ENCODE measurements at places on chromosomes 12 and 14.

DNA sequence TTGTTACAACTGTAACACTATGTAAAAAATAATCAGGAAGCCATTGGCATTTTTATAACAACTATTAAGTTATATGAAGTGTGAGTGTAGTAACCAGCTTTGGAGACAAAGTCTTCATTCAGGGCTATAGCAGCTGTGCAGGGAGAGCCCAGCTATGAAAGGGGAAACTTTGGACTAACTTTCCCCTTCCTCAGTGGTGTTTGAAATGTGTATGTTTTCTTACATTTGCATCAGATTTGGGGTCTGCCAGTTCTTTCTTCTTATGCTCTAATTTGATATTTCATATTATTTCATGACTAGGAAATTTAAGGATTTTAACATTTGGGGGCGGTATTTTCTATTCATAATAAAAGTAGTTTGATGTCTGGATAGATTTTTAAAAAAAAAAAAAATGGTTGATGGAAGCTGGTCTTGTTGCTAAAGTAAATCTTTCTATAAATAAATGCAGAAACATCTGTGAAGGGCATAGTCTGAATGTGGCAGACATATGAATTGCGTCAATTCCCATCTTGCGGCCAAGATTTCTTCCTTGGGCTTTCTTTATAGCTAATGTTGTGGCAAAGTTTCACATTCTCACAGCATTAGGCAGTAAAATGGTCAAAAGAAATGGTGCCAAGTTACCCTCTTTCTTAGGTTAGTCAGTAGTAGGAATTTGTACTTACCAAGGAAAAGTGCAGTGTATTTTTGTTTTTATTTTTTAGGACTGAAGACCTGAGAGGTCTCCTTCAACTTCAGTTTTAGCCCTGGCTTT is 35.6 kb downstream of the RASSF8 start:
- no peak for DNase-seq

DNA sequence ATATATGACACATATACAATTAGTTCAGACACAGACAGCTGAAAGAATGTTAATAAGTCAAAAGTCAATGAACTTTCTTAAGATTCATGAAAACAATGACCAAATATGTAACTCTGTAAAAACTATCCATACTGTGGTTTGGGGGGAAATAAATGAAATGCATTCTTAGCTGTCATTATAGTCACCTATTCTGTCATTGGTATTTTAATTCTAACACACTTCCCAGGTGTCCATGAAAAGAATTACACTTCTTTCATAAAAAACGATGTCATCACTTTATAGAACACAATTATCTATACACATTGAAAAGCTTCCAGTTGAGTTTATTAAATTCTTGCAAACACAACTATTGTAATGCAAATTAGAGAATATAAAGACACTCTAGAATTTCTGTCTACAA is 35.8 kb downstream of the PPFIA2 start:
- no peak for DNase-seq

- DNase-seq: no peak
Measured at GRCh38 chr14:33040372-33041140, 101.9 kb downstream of the NPAS3 start.

DNA sequence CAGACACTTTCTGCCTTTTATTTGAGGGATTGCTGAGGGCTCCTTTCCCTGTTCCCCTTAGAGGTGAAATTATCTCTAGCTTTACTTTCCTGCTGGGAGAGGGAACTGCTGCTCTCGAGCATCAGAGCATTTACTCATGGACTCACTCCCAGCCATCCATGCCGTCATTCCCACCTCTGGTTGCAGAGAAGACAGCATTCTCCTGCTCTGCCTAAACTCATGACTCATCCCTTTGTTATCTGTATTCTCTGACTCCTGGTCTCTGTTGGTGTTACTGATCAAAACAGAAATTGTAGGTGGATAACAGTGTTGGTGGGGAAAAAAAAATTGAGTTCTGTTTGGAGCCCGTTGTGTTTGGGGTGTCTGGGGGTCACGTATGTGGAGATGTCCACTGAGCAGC is 159.3 kb downstream of the TTC8 start:
- DNase-seq: no peak

DNA sequence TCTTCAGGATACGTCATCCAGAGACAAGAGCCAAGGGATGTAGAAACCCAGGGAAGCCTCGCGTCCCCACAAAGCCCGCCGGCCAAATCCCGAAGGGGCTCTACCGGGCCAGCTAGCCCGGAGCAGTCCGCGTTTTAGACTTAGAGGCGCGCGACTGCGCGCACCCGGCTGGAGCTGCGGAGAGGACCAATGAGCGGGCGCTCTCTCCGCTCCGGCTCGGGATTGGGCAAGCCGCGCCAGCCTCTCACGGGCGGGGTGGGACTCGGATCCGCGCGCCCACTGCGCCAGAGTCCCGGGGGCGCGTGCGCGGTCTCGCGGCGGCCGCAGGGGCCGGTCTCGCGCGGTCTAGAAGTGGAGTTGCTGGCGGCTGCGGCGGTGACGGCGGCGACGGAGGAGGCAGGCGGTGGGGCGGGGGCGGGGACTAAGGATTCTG is 241 bp upstream of the PALS1 start:
- DNase-seq: peak; percentile 86

DNA sequence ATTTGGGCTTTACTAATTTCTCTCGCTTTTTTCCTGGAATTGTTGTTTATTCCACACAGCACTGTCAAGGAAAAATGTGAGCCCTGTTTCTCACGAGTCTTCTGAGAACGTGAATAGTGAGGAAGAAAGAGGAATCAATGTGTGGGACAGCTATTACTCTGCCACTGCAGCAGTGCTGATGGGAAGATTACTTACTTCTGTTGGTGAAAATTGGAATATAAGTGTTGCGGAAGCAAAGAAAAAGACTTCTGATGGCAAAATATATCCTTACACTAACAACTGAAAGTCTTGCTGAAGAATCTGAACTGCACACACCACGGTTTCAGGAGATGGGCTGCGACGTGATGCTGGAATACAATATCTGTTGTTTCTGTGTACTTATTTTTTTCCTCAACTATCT is 884.2 kb downstream of the AACS start:
- DNase-seq: no peak

DNA sequence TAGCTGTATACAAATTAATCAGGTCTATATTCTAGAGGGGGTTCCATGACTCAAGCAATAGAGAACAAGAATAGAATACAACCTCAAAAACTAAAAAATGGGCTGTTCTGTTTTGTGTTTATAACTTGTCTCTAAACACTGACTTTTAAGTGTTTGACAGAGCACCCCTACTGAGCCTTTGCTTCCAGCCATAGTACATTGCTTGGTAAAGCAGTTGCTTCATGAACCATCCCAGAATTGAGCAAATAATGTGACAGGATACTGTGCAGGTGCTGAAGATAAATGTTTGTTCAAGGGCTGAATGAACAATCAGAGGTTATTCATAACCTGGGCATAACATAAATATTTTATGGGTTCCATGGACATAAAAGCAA is 11.5 kb downstream of the SPTSSA start:
- no peak for DNase-seq

DNA sequence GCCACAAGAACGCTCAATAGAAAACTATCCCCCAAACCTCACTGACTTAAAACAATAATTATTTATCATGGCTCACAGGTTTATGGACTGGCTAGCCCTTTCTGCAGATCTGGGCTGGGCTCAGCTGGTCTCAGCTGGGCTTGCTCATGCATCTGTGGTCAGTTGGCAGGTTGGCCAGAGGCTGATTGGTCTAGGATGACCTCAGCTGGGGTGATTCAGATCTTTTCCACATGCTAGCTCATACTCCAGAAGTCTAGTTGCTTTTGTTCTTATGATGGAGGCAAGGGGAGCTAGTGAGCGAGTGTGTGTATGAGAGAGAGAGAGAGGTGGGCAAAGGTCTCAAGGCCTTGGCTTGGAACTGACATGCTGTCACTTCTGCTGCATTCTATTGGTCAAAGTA is 181.2 kb upstream of the NRXN3 start:
- no peak for DNase-seq

DNA sequence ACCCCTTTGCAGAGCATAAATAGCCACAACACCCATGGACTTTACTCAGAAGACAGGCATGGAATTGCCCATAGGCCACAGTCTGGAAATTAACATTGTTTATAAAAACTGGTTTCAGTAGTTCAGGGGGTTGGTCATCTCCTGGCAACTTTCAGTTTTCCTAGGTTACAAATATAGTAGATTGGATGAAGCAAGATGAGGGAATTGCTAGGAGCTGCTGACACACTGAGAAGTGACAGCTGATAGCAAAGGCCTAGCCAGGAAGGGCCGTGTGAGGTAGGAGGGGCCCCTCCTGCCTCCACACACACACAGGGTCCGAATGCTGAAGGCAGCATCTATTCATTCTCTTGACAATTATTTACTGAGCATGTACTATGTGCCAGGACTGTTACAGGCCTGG is 8.3 kb downstream of the GALNT16 start:
- no peak for DNase-seq

- peak; percentile 20 for DNase-seq
Measured at GRCh38 chr14:20803223-20803622, 579 bp upstream of the RNASE1 start.

GRCh38 chr12:109492371-109492770 is 14.9 kb downstream of the UBE3B start:
- DNase-seq: no peak

DNA sequence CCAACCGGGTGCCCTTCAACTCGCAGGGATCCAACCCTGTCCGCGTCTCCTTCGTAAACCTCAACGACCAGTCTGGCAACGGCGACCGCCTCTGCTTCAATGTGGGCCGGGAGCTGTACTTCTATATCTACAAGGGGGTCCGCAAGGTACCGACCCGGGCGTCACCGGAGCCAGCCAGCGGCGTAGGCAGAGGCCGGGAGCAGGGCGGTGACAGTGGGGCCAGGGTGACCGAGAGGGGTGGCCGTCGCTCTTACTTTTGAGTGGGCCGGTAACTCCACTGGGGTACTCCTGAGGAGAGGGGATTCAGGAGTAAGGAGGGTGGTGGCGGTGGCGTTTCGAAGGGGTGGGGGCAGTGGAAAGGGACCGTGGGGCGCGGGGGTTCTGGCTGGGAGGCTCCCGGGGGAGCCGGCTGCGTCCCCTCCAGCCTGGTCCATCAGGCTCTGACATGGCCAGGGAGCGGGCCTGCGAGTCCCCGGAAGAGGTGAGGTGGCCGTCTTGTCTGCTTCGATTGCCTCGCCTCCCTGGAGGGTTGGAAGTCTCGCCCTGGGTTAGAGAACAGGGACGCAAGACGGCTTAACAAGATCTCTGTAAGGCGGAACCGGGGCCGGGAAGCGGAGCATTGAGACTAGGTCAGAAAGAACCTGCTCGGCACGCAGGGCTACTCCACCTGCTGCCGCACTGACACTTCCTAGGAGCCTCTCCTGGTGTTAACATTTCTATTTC is 491 bp downstream of the WDR20 start:
- DNase-seq: peak; percentile 44

DNA sequence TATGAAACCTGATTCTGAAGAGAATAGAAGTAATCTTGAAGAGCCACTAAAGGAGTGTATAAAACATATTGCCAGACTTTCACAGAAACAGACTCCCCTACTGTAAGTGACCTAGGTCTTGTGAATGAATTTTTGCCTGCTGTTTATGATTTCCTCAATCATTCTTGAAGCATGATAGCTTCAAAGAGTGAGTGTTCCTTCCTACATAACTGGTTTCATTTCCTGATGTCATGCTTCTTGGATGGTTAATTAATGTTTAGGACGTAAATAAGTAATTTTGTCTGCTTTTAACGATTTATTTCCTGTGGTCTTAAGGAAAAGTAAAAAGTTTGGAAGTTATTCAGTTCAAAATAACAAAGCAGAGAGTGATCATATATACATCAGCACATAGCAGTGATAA is 129.8 kb downstream of the PIK3C2G start:
- no peak for DNase-seq

GRCh38 chr14:22985894-22986507 is 3.6 kb upstream of the AJUBA start:
- no peak for DNase-seq

- no peak for DNase-seq
Measured at GRCh38 chr12:39846304-39846703, 226.7 kb upstream of the ABCD2 start.

DNA sequence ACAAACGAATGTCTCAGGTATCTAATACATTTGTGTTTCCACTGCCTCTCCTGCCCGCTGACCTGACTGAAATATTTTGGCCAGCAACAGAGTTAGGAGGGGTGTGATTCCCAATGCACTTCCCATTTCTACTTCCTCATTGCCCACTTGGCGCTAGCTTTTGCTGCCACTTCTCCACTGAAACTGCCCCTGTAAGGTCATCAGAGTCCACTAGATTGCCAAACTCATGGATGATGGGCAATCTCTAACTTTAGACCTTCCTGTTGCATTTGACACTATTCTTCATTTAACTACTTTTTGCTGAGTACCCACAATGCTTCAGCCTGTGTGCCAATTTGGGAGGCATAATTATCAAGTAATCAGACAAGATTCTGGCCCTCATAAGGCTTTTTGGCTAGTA is 40.8 kb downstream of the GPR65 start:
- no peak for DNase-seq

DNA sequence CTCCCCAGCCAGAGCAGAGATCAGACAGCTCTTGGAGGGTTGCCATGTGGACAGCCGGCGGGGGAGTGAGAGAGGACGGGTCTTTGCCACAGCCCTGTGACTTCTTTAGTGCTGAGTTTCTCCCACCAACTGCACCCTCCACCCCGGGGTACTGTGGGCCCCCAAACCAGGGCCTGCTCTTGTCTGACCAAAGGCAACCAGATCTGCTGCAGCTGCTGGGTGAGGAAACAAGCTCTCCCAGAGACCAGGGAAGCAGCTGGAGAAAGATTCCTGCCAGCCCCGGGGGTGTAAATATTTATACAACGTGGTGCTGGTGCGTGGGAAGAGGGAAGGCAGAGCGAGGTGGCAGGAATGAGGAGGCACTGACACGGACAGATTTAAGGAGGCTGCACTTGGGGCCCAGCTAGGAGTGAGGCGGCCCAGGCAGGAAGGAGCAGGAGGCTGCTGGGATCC is 14.3 kb upstream of the ZFP36L1 start:
- no peak for DNase-seq

DNA sequence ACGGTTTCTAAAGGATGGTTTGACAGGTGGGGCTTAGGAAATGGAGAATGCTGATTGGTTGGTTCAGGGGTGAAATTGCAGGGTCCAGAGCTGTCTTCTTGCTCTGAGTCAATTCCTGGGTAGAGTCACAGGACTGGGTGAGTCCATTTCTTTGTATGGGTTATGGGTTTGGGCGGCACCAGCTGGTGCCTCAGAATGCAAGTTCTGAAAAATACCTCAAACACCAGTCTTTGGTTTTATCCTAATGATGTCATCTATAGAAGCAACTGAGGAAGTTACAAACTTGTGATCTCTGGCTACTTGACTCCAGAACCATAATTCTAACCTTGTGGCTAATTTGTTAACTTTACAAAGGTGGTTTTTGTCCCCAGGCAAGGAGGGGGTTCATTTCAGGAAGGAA is 47.6 kb upstream of the EIF5 start:
- no peak for DNase-seq

Measured in hematopoietic multipotent progenitor cell treated with erythropoietin and hydrocortisone succinate and interleukin-3 and kit ligand, for 15 days (in vitro differentiated cells).